A549 treated with Hydrocortisone at 1 μM for 4 hours (cell line): ENCODE measurements at places on chromosomes 16 and 17. TPM values are rescaled to one million over a fixed set of nuclear protein-coding genes. Genes with fewer than 3 reads are reported as not detected.

The ARHGAP23 gene
- 52.9 to 79.4 TPM (median 70.2 TPM) in 5 replicates for total RNA-seq

The TBC1D28 gene
- total RNA-seq, result not detected in 5 replicates

The KRTAP3-1 gene
- 0.24 TPM in 1 of 5 replicates, not detected in the others for total RNA-seq

The LPCAT2 gene
- 4.5 to 7.0 TPM (median 5.3 TPM) in 5 replicates for total RNA-seq

The NLK gene
- 8.0 to 11.6 TPM (median 10.2 TPM) in 5 replicates for total RNA-seq

The CNGB1 gene
- total RNA-seq, result 0.06 to 0.18 TPM (median 0.09 TPM) in 5 replicates

The CCL2 gene
- 6.8 to 8.5 TPM (median 8.1 TPM) in 5 replicates for total RNA-seq

The MVP gene
- total RNA-seq, result 131 to 146 TPM (median 140 TPM) in 5 replicates

The FXR2 gene
- total RNA-seq, result 52.5 to 56.7 TPM (median 54.4 TPM) in 5 replicates

The LAT gene
- total RNA-seq, result 3.5 to 5.1 TPM (median 4.3 TPM) in 5 replicates

The STAT5A gene
- 5.7 to 7.7 TPM (median 6.3 TPM) in 5 replicates for total RNA-seq

The BOLA2 gene
- total RNA-seq, result 3.6 to 57.5 TPM (median 26.0 TPM) in 5 replicates

The MEOX1 gene
- not detected in 5 replicates for total RNA-seq

The MT1A gene
- total RNA-seq, result 22.0 to 34.8 TPM (median 26.9 TPM) in 5 replicates

The MGAT5B gene
- 18.6 to 21.8 TPM (median 20.4 TPM) in 5 replicates for total RNA-seq

The TMEM100 gene
- total RNA-seq, result 0.06 to 0.15 TPM in 2 of 5 replicates, not detected in the others

The LGALS9B gene
- total RNA-seq, result not detected in 5 replicates

The WFIKKN2 gene
- 0.05 TPM in 1 of 5 replicates, not detected in the others for total RNA-seq

The BRD7 gene
- 51.7 to 62.9 TPM (median 55.5 TPM) in 5 replicates for total RNA-seq

The TPSD1 gene
- not detected in 5 replicates for total RNA-seq

The C16orf54 gene
- not detected in 5 replicates for total RNA-seq

The HBA2 gene
- total RNA-seq, result 0.20 to 0.33 TPM in 2 of 5 replicates, not detected in the others

The CCT6B gene
- total RNA-seq, result 1.1 to 2.3 TPM (median 1.5 TPM) in 5 replicates

The BCO1 gene
- total RNA-seq, result 0.63 to 1.3 TPM (median 0.97 TPM) in 5 replicates

The RUNDC3A gene
- 0.48 to 1.2 TPM (median 0.81 TPM) in 5 replicates for total RNA-seq

The NFE2L1 gene
- 104 to 139 TPM (median 123 TPM) in 5 replicates for total RNA-seq

The KRTAP4-5 gene
- total RNA-seq, result not detected in 5 replicates

The USP7 gene
- total RNA-seq, result 66.8 to 87.8 TPM (median 81.8 TPM) in 5 replicates

The DOC2A gene
- total RNA-seq, result 1.5 to 2.5 TPM (median 2.0 TPM) in 5 replicates

The HNF1B gene
- 16.4 to 19.5 TPM (median 18.7 TPM) in 5 replicates for total RNA-seq

The CCL5 gene
- total RNA-seq, result 0.76 to 1.5 TPM (median 1.3 TPM) in 5 replicates

The CPHXL2 gene
- not detected in 5 replicates for total RNA-seq

The NPIPB9 gene
- 1.1 to 2.0 TPM (median 1.7 TPM) in 5 replicates for total RNA-seq

The EXOC3L1 gene
- total RNA-seq, result 0.06 to 0.25 TPM (median 0.17 TPM) in 5 replicates

The EME1 gene
- total RNA-seq, result 15.6 to 16.3 TPM (median 16.0 TPM) in 5 replicates

The TMIGD1 gene
- not detected in 5 replicates for total RNA-seq

The C1QL1 gene
- total RNA-seq, result 15.2 to 32.8 TPM (median 28.1 TPM) in 5 replicates

The RAB11FIP4 gene
- total RNA-seq, result 1.2 to 1.8 TPM (median 1.7 TPM) in 5 replicates

The FNDC8 gene
- total RNA-seq, result 0.06 to 0.16 TPM (median 0.08 TPM) in 5 replicates

The CD7 gene
- 0.17 to 0.28 TPM (median 0.19 TPM) in 4 of 5 replicates, not detected in the other for total RNA-seq

The KRT9 gene
- not detected in 5 replicates for total RNA-seq

The FOXL1 gene
- total RNA-seq, result 1.1 to 2.6 TPM (median 1.6 TPM) in 5 replicates

The KIF18B gene
- total RNA-seq, result 32.9 to 38.1 TPM (median 37.3 TPM) in 5 replicates

The NOD2 gene
- 0.01 to 0.21 TPM (median 0.04 TPM) in 4 of 5 replicates, not detected in the other for total RNA-seq

The EPX gene
- not detected in 5 replicates for total RNA-seq

The CARD14 gene
- total RNA-seq, result 0.25 to 0.62 TPM (median 0.28 TPM) in 5 replicates

The KRTAP2-2 gene
- total RNA-seq, result not detected in 5 replicates
